ENCODE measurements at places on chromosomes 12 and 14. TPM values are rescaled to one million over a fixed set of nuclear protein-coding genes. Genes with fewer than 3 reads are reported as not detected.

Gene DPPA3
- total RNA-seq, result not detected

GRCh38 chr12:56751712-56752598 lies at the start of gene PRIM1:
PRIM1 (minus strand) TSS chr12:56752323; CDS start chr12:56752298, 25 bp downstream.
- peak; percentile 93 for DNase-seq
- H3K36me3 ChIP-seq, result no peaks in the 10 kb centered on the region
- no peaks in the 10 kb centered on the region for H3K4me1 ChIP-seq
- H3K27ac ChIP-seq, result peak within 1 kb of the TSS; percentile 86

- H3K27ac ChIP-seq, result peak overlapping the region; percentile 56
- H3K27me3 ChIP-seq, result no peaks in the 10 kb centered on the region
- H3K4me1 ChIP-seq, result peaks cover 5% of the 10 kb centered on the region
- no peaks in the 10 kb centered on the region for H3K36me3 ChIP-seq
Measured at GRCh38 chr14:93161411-93161940, 23.2 kb downstream of the MOAP1 start.

- H3K27ac ChIP-seq, result no peak overlapping the region
- H3K27me3 ChIP-seq, result no peaks in the 10 kb centered on the region
- no peaks in the 10 kb centered on the region for H3K36me3 ChIP-seq
- no peaks in the 10 kb centered on the region for H3K4me1 ChIP-seq
- DNase-seq, result no peak
- H3K4me3 ChIP-seq, result no peak overlapping the region
Measured at GRCh38 chr12:41993283-41993682, 151.4 kb downstream of the GXYLT1 start.

DNA sequence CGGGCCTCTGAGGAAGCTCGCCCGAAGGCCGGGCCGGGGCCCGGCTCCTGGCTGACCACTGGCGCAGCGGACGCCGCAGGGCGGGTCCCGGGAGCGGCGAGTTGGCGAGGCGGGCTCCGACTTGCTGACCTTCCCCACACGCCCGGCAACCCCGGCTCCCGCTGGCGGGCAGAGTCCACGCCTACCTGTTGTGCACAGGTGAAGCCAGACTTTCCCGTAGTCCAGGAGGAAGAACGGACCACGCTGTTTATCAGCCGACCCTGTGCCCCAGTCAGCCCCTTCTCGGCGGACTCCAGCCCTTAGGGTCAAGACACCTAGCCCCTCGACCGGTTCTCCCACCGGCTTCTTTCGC lies 407 bp downstream of the HEATR5A start:
- peak overlapping the region; percentile 91 for H3K4me3 ChIP-seq
- H3K36me3 ChIP-seq, result no peaks in the 10 kb centered on the region
- H3K27ac ChIP-seq, result peak overlapping the region; percentile 38
- DNase-seq, result peak; percentile 68
- peaks cover 7% of the 10 kb centered on the region for H3K4me1 ChIP-seq

Gene DIO3
- total RNA-seq, result not detected

DNA sequence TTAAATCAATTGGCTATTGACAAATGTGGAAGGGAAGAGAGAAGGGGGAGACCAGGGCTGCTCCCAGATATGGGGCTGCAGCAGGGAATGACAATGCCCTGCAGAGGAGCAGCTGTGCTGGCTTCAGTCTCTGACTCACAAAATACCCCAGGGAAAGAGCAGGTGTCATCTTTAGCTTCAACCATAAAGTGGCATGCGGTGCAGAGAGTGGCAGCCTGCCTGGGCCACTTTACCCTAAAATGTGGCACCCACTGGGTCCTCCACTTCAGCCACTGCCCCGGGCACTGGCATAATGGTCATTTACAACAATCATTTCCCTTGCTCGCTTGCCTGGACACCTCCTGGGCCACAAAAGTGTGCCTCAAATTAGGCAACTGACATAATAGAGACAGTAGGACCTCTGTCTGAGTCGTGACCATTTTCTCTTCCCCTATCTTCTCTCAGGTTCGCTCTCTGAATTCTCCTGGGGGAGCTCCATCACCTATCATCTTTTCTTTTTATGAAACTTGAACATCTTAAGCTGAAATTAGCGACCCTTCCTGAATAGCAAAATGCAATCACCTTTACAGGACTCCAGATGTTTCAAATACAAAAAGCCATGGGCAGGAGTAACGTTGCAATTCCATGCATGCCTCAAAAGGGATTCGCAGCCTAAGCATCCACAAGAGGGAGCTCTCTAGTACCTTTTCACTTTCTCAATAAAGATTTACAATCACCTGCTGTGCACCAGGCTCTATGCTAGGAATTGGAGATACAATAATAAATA lies 179.9 kb upstream of the ATF7IP start:
- peak overlapping the region; percentile 85 for H3K27ac ChIP-seq
- H3K27me3 ChIP-seq, result no peaks in the 10 kb centered on the region
- no peaks in the 10 kb centered on the region for H3K36me3 ChIP-seq
- H3K4me1 ChIP-seq, result peaks cover 2% of the 10 kb centered on the region
- H3K4me3 ChIP-seq, result peak overlapping the region; percentile 9
- peak; percentile 49 for DNase-seq

DNA sequence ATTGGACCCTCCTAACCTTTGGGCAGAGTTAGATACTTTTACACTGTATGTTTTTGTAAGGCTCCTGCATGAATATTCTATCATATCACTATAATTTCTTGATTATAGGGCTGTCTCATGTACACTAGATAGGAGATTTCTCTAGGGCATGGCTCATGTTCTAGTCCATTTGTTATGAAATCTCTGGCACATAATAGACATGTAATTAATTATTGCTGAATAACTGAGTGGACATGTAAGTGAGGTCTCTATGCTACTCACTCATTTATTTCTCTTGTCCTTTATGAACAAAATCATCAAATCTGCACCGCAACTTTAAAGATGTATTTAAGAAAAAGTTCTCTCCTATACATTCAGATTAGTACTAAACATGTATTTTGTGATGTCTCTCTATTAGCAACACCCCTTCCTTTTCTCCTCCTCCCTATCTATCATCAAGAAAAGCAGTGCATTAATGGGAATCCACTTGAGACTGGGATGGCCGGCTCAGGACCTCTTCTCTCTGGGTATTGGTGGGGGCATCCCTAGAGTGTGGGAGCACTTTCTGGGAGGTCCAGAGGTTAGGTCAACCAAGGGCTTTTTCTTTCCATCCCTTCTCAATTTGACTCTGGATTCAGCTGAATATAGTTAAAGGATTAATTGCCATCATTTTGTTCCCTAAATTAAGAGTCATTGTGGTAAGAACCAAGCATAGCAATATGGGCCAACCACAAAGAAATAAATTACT lies 168.0 kb upstream of the HMGA2 start:
- no peak overlapping the region for H3K4me3 ChIP-seq
- H3K27ac ChIP-seq, result no peak overlapping the region
- H3K27me3 ChIP-seq, result no peaks in the 10 kb centered on the region
- no peaks in the 10 kb centered on the region for H3K4me1 ChIP-seq
- no peak for DNase-seq
- H3K36me3 ChIP-seq, result no peaks in the 10 kb centered on the region

DNA sequence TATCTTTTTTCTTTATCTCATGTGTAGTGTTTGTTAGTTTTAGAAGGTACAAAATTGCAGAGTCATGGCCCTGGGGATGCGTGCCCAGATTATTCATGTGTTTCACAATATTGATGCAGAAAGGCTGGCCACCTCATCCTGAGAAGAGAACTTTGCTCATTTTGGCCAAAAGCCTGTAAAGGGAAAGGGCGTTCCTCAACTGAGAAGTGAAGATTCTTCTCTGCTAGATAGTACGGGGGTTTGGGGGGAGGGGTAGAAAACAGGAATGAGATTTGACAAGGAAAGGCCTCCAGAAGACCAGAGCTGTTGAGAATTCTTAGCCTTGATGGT lies 1.7 kb downstream of the MGST1 start:
- no peak overlapping the region for H3K4me3 ChIP-seq
- H3K36me3 ChIP-seq, result no peaks in the 10 kb centered on the region
- peaks cover 3% of the 10 kb centered on the region for H3K27me3 ChIP-seq
- H3K4me1 ChIP-seq, result peaks cover 22% of the 10 kb centered on the region

- no peaks in the 10 kb centered on the region for H3K27me3 ChIP-seq
- DNase-seq, result no peak
- H3K4me1 ChIP-seq, result no peaks in the 10 kb centered on the region
- no peak overlapping the region for H3K27ac ChIP-seq
- no peaks in the 10 kb centered on the region for H3K36me3 ChIP-seq
- H3K4me3 ChIP-seq, result no peak overlapping the region
Measured at GRCh38 chr12:87667378-87667777, 361.8 kb downstream of the C12orf50 start.

DNA sequence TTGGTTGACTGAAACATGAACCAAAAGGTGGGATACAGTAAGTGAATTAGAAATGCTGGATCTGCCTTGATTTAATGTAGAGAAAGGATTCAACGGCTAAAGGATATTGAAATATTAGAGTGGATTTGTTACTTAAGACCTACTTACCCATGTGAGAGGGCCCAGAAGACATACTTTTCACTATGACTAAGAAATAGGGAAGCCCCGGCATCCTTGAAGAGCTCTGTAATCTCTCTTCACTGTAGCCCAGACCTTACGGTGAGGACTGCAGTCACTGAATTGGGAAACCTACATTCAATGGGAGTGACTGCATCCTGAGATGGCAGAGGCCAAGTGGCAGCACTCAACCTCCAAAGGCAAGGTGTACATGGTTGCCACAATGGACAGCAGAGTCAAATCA lies 52.5 kb downstream of the KANSL2 start:
- H3K4me1 ChIP-seq, result peaks cover 6% of the 10 kb centered on the region
- no peak overlapping the region for H3K4me3 ChIP-seq
- peaks cover 2% of the 10 kb centered on the region for H3K27me3 ChIP-seq
- DNase-seq, result no peak
- H3K36me3 ChIP-seq, result peaks cover 6% of the 10 kb centered on the region

- H3K4me3 ChIP-seq, result peak overlapping the region; percentile 13
- H3K36me3 ChIP-seq, result peaks cover 5% of the 10 kb centered on the region
- H3K4me1 ChIP-seq, result peaks cover 6% of the 10 kb centered on the region
Measured at GRCh38 chr14:24238527-24239037, 3.8 kb downstream of the TINF2 start.

Gene P2RX7
- not detected for total RNA-seq

- H3K27ac ChIP-seq, result no peak overlapping the region
- DNase-seq, result peak; percentile 75
- H3K4me3 ChIP-seq, result no peak overlapping the region
Measured at GRCh38 chr12:123237646-123238329, 4.6 kb downstream of the MTRFR start.

DNA sequence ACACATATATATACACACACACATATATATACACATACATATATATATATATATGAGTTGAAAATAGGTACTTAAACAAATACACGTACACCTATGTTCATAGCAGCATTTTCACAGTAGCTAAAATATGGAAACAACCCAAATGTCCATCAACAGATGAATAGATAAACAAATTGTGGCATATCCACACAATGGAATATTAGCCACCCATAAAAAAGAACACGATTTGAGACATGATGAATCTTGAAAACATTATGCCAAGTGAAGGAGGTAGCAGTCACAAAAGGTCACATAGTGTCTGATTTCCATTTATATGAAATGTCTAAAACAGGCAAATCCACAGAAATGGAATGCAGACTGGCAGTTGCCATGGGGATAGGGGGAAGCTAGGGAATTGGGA lies 276.3 kb downstream of the KSR2 start:
- H3K36me3 ChIP-seq, result no peaks in the 10 kb centered on the region
- no peak overlapping the region for H3K4me3 ChIP-seq
- no peak overlapping the region for H3K27ac ChIP-seq
- DNase-seq, result no peak
- no peaks in the 10 kb centered on the region for H3K4me1 ChIP-seq
- H3K27me3 ChIP-seq, result no peaks in the 10 kb centered on the region

Gene GPR137C
- total RNA-seq, result 19.5 TPM

DNA sequence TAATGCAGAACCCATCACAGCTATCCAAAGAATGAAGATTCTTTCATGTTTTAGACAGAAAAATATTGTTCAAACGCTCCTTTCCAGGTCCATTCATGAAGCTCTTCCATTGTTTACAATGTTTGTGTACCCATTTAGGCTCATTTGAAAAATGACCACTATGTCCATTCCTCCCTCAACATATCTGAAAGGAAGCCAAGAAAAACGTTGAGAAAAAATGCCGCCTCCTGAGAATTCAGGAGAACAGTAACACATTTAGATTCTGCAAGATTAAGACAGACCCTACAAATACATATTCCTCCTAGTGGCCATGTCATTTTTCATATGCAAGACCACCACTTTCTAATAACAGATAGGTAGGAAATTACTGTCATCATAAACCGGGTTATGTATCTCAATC lies 124.4 kb downstream of the SLC25A21 start:
- H3K36me3 ChIP-seq, result no peaks in the 10 kb centered on the region
- DNase-seq, result no peak
- no peaks in the 10 kb centered on the region for H3K27me3 ChIP-seq
- H3K4me1 ChIP-seq, result no peaks in the 10 kb centered on the region

- H3K4me1 ChIP-seq, result peaks cover 14% of the 10 kb centered on the region
- H3K27me3 ChIP-seq, result peaks cover 23% of the 10 kb centered on the region
- H3K4me3 ChIP-seq, result no peak overlapping the region
- peaks cover 18% of the 10 kb centered on the region for H3K36me3 ChIP-seq
- no peak for DNase-seq
Measured at GRCh38 chr12:124323771-124324530, 29.1 kb downstream of the RFLNA start.

Measured in glutamatergic neuron (in vitro differentiated cells).